Naive thymus-derived CD8-positive, alpha-beta T cell (primary cell): ENCODE measurements at places on chromosomes 7 and 10.
A peak's percentile ranks its signal among the peaks of the same experiment; 100 is the strongest.

DNA sequence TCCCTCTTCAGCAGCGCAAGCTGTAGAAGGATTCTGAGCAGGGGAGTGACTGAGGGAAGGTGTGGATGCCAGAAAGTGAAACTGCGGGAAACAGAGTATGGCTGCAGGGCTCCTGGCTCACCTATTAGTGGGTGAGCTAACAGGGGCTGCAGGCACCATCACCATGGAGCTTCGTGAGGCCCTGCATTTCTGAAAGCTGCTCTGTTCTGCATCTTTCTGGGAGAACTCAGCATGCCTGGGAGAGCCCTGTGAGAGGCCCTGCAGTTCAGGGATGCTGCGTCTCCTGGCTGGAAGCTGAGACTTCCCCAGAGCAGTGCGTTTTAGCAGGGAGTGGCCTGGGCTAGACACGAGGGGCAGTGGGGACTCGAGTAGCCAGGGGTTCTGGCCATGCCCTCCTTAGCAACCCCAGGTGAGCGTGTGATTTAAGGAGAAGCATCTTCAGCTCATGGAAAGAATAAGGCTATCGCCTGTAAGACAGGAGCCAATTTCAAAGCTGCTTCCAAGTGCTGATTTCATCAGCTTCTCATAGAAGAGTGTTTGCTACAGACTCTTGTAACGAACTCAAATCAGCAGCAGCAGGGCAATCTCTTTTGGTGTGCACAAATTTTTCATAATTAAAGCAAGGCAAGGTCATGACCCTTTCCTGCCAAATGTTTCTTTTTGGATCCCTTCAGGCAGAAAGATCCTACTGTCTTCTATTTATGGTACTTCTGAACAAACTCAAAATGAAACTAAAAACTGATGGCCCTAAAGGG, 293.6 kb upstream of the ZNF32 start:
- H3K4me1 ChIP-seq: peaks cover 41% of the 10 kb centered on the region
- H3K27me3 ChIP-seq: peaks cover 2% of the 10 kb centered on the region
- H3K4me3 ChIP-seq: peak overlapping the region; percentile 69
- DNase-seq: no peak
- H3K27ac ChIP-seq: peak overlapping the region; percentile 78

GRCh38 chr10:14562218-14563075, 212.2 kb downstream of the FAM107B start:
- no peak for DNase-seq
- H3K36me3 ChIP-seq: peaks cover 26% of the 10 kb centered on the region
- peaks cover 96% of the 10 kb centered on the region for H3K4me1 ChIP-seq
- H3K27ac ChIP-seq: peak overlapping the region; percentile 92
- peak overlapping the region; percentile 81 for H3K4me3 ChIP-seq

- no peak for DNase-seq
- H3K27me3 ChIP-seq: peaks cover 4% of the 10 kb centered on the region
- H3K36me3 ChIP-seq: no peaks in the 10 kb centered on the region
- no peaks in the 10 kb centered on the region for H3K4me1 ChIP-seq
- no peak overlapping the region for H3K27ac ChIP-seq
- H3K4me3 ChIP-seq: no peak overlapping the region
Measured at GRCh38 chr10:71085689-71086438, 126.5 kb upstream of the UNC5B start.

- H3K4me1 ChIP-seq: peaks cover 6% of the 10 kb centered on the region
- no peaks in the 10 kb centered on the region for H3K36me3 ChIP-seq
- no peak overlapping the region for H3K4me3 ChIP-seq
- H3K27ac ChIP-seq: no peak overlapping the region
- DNase-seq: no peak
- H3K27me3 ChIP-seq: no peaks in the 10 kb centered on the region
Measured at GRCh38 chr10:70302292-70302691, 18.5 kb upstream of the NPFFR1 start.

DNA sequence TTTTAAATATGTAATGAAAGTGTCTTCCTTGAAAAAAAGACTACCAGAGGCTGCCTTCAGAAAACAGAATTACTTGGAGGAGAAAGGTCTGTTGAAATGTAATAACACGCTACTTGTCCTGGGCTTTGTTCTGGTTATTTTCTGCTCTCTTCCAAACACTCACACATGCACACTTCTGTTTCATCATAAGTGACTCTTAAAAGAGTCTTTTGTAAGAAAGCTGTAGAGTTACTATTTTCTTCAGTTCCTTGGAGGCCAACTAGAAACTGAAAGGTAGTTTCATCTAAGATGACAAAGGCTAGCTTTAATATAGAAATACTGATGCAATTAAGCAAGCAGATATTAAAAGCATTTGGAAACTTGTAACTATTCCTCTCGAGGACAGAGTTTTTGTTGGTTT, 39.1 kb downstream of the TASOR2 start:
- H3K27me3 ChIP-seq: no peaks in the 10 kb centered on the region
- H3K4me3 ChIP-seq: no peak overlapping the region
- peaks cover 4% of the 10 kb centered on the region for H3K4me1 ChIP-seq
- H3K36me3 ChIP-seq: peaks cover 75% of the 10 kb centered on the region

DNA sequence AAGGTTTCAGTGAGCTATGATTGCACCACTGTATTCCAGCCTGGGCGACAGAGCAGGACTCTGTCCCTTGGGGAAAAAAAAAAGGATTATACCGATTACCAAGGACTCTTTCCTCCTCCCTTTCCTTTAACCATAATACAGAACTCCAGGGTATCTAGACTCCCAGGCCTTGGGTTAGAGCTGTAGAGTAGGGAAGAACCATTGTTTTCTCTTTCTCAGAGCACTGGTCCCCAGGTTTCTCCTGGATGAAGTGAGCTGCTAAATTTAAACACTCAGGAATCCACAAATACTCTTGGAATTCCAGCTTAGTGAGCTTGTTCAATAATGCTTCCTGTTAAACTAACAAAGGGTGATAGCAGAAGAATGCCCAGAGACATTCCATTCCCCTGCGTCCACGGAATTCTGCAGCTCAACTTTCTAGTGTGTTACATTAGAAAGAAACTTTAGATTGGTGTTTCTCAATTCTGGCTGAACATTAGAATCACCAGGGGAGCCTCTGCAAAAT, 14.6 kb upstream of the RPEL1 start:
- H3K27ac ChIP-seq: no peak overlapping the region
- H3K4me3 ChIP-seq: no peak overlapping the region
- H3K27me3 ChIP-seq: no peaks in the 10 kb centered on the region

- no peak overlapping the region for H3K4me3 ChIP-seq
- DNase-seq: no peak
- H3K27ac ChIP-seq: peak overlapping the region; percentile 61
- no peaks in the 10 kb centered on the region for H3K27me3 ChIP-seq
- peaks cover 18% of the 10 kb centered on the region for H3K4me1 ChIP-seq
Measured at GRCh38 chr10:89252225-89252585, 630 bp upstream of the LIPA start.

DNA sequence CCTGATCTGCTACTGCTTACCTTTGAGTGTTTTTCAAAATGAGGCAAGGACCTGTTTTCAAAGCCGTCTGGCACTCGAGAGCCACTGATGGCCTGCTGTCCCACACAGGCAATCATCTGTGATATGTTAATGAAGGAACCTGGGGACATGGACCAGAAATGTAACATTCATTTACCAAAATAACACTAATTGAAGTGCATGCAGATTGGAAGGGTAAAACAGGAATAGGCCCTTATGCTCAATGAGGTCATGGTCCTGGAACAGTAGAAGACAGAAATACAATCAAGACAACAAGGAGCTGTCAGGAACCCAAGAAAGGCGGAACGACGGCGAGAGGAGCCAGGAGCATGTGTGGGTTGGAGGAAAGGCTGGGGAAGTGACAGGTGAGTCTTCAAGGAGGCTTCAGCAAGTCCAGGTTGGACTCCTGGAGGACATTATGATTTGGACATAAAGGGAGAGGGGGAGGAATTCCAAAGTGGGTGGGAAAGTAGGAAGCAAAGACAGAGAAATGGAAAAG, 28.3 kb downstream of the POLR3A start:
- no peak for DNase-seq
- H3K36me3 ChIP-seq: peaks cover 94% of the 10 kb centered on the region
- H3K4me3 ChIP-seq: no peak overlapping the region
- no peaks in the 10 kb centered on the region for H3K27me3 ChIP-seq
- no peak overlapping the region for H3K27ac ChIP-seq
- peaks cover 7% of the 10 kb centered on the region for H3K4me1 ChIP-seq

- H3K4me3 ChIP-seq: no peak overlapping the region
- no peak for DNase-seq
- H3K36me3 ChIP-seq: no peaks in the 10 kb centered on the region
- H3K27me3 ChIP-seq: no peaks in the 10 kb centered on the region
- H3K4me1 ChIP-seq: peaks cover 32% of the 10 kb centered on the region
Measured at GRCh38 chr10:96267234-96267705, 4.1 kb downstream of the BLNK start.
